Activated T-cell treated with anti-CD3 and anti-CD28 coated beads, Interleukin-2, amount 50 U/mL, for 72 hours (primary cell): ENCODE measurements at places on chromosomes 11 and 22. TPM values are rescaled to one million over a fixed set of nuclear protein-coding genes. Genes with fewer than 3 reads are reported as not detected.
A peak's percentile ranks its signal among the peaks of the same experiment; 100 is the strongest.

The ARHGAP1 gene
- total RNA-seq = 41.6 TPM

The SVIP gene
- 50.7 TPM for total RNA-seq

The TMEM9B gene
- total RNA-seq = 19.9 TPM

The NLRP14 gene
- total RNA-seq = 0.12 TPM

The CREB3L1 gene
- not detected for total RNA-seq

DNA sequence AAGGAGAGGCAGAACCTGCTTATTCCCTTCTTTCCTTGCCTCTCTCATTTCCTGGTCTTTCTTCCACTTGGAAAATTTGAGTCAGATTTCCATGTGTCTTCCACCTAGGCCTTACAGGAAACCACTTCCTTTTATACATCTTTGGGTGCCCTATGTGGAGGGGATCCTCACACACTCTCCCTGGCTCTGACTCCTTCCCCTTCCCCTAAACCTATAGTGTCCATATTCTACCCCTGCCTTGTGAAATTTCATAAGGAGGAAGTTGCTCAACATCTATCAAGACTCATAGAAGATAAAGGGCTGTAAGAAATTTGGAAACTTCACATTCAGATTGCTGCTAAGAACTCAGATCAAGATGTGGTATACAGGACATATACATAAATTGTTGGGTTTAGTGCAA lies 20.4 kb downstream of the TUG1 start:
- H3K36me3 ChIP-seq = peaks cover 3% of the 10 kb centered on the region
- no peaks in the 10 kb centered on the region for H3K4me1 ChIP-seq
- H3K27ac ChIP-seq = no peak overlapping the region

DNA sequence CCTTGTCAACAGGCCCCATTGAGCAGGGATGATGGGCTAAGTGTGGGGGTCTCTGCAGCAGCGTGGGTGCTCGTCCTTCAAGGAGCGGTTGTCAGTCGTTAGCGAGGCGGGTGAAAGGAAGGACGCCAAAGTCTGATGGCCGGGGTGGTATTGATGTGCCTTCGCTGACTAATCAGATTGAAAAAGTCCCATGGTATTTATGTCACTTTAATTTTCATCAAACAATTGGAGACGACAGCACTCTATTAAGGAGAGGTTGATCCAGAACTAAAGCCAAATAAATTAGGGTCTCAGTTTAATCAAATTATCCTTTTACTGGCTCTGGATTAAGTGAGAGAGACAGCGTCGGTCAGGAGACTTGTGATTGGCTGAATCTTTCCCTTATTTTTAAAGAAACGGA lies 9.6 kb downstream of the HTATIP2 start:
- H3K27me3 ChIP-seq = no peaks in the 10 kb centered on the region
- peaks cover 8% of the 10 kb centered on the region for H3K36me3 ChIP-seq
- H3K27ac ChIP-seq = peak overlapping the region; percentile 94

DNA sequence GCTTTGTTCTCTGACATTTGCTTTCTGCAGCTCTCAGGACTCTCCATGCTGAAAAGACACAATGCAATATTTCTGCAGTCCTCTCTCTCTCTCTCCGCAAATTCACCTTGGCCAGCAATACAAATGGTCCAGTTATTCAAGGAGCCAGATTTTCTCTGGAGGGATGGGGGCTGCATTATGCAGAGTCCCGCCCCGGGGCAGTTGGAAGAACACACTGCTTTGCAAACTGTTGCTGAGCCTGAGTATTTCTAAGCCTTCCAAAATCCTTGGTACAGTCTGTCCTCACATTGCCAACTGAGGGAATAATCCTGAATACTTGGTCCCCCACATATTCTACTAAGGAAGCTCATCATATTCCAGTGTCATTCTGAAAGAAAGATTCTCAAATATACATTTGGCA lies 94.3 kb upstream of the ZC3H12C start:
- no peak overlapping the region for H3K4me3 ChIP-seq
- no peak overlapping the region for H3K27ac ChIP-seq
- peaks cover 7% of the 10 kb centered on the region for H3K27me3 ChIP-seq
- H3K36me3 ChIP-seq = no peaks in the 10 kb centered on the region
- DNase-seq = no peak
- H3K4me1 ChIP-seq = no peaks in the 10 kb centered on the region

- H3K4me3 ChIP-seq = no peak overlapping the region
- H3K4me1 ChIP-seq = no peaks in the 10 kb centered on the region
- no peaks in the 10 kb centered on the region for H3K36me3 ChIP-seq
Observed at GRCh38 chr11:36700246-36700645, 102.2 kb upstream of the RAG2 start.

GRCh38 chr11:15886866-15887265 lies 469.5 kb downstream of the SOX6 start:
- no peak for DNase-seq
- no peaks in the 10 kb centered on the region for H3K36me3 ChIP-seq
- H3K27me3 ChIP-seq = no peaks in the 10 kb centered on the region
- H3K27ac ChIP-seq = no peak overlapping the region

DNA sequence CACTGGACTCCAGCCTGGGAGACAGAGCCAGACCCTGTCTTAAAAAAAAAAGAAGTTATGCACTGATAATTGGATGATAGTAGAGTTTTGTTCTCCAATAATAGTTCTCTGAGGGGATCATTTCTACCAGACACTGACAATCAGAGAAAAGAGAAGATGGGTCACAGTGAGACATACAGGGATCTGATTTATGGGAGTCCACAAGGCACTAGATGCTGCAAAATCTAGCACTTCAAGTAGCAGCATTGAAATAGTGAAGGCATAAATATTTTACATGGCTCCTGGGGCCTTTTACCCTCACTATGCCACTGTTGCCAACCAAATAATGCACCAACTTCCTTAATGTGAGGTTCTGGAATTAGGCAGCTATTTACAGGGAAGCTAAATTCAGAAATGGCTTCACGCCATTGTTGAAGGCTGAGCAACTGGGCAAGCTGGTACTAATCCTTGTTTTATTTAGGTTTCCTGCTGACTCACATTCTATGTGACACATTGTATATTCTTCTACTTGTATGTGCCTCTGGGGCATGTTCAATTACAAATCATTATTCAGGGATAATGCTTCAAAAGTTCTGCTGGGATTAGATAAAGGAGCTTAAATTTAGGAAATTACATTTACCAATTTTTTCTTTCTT lies 38.2 kb upstream of the ABTB2 start:
- peaks cover 31% of the 10 kb centered on the region for H3K27me3 ChIP-seq
- H3K4me1 ChIP-seq = no peaks in the 10 kb centered on the region
- H3K4me3 ChIP-seq = no peak overlapping the region
- H3K36me3 ChIP-seq = peaks cover 12% of the 10 kb centered on the region

DNA sequence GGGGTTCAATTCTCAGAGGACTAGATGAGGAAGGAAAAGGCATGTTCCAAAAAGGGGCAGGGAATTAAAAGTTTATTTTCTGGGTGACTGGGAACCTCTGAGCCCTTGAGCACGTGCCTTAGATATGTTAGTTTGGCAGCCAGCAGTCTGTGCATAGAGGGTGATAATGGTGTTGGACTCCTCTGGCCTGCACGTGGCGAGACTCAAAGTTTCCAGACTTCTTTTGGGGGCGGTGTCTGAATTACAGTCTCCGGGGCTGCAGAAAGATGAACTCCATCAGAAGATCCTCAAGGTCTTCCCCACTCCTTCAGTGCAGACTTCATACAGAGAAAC lies 861 bp upstream of the ZNRF3 start:
- no peak overlapping the region for H3K27ac ChIP-seq
- no peak for DNase-seq
- peaks cover 18% of the 10 kb centered on the region for H3K4me1 ChIP-seq
- H3K4me3 ChIP-seq = peak overlapping the region; percentile 74
- H3K36me3 ChIP-seq = no peaks in the 10 kb centered on the region

GRCh38 chr22:30002861-30003486 lies 77.3 kb upstream of the HORMAD2 start:
- H3K4me3 ChIP-seq = no peak overlapping the region
- peak overlapping the region; percentile 5 for H3K27ac ChIP-seq
- no peak for DNase-seq
- H3K4me1 ChIP-seq = peaks cover 14% of the 10 kb centered on the region
- H3K36me3 ChIP-seq = no peaks in the 10 kb centered on the region
- no peaks in the 10 kb centered on the region for H3K27me3 ChIP-seq

- peak overlapping the region; percentile 59 for H3K4me3 ChIP-seq
- no peaks in the 10 kb centered on the region for H3K27me3 ChIP-seq
- no peaks in the 10 kb centered on the region for H3K36me3 ChIP-seq
Observed at GRCh38 chr11:62081378-62082291, 42.2 kb upstream of the INCENP start.

- no peak for DNase-seq
- no peak overlapping the region for H3K4me3 ChIP-seq
- H3K4me1 ChIP-seq = peaks cover 53% of the 10 kb centered on the region
Observed at GRCh38 chr22:37624017-37624365, 15.4 kb downstream of the GGA1 start.

DNA sequence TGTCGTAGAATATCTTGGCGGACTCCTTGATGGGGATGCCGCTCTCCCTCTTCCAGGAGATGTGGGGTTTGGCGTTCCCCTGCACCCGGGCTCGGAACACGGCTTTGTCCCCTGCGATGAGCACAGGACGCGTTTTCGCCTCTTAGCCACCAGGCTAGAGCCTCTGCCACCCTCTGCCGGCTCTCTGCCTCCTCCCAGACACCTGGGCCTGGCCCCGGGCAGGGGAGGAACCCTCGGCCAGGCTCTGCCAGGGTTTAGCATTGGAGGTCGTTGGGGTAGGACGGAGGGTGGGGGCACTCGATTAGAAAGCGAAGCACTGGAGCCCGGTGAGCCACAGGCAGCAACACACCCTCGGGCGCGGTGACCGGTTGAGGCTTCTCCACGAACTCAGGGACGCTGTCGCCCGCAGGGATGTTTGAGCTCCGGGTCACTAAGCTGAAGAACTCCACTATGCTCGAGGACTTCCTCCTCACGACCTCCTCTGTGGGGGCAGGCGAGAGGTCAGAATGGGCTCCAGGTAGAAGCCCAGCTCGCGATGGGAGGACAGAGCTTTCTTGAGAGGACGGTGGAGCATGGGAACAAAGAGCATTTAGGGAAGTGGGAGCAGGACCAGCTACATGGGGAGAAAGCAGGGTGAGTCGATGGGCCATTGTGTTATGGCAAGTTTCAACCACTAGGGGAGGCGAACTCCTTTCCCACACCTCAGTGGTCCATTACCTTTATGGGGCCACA lies 4.3 kb downstream of the IGSF22 start:
- H3K36me3 ChIP-seq = no peaks in the 10 kb centered on the region
- no peak overlapping the region for H3K27ac ChIP-seq
- peaks cover 15% of the 10 kb centered on the region for H3K4me1 ChIP-seq
- peak; percentile 55 for DNase-seq

GRCh38 chr11:114034956-114035355 lies 24.6 kb upstream of the ZBTB16 start:
- no peaks in the 10 kb centered on the region for H3K27me3 ChIP-seq
- H3K4me3 ChIP-seq = no peak overlapping the region
- no peaks in the 10 kb centered on the region for H3K4me1 ChIP-seq
- DNase-seq = no peak

DNA sequence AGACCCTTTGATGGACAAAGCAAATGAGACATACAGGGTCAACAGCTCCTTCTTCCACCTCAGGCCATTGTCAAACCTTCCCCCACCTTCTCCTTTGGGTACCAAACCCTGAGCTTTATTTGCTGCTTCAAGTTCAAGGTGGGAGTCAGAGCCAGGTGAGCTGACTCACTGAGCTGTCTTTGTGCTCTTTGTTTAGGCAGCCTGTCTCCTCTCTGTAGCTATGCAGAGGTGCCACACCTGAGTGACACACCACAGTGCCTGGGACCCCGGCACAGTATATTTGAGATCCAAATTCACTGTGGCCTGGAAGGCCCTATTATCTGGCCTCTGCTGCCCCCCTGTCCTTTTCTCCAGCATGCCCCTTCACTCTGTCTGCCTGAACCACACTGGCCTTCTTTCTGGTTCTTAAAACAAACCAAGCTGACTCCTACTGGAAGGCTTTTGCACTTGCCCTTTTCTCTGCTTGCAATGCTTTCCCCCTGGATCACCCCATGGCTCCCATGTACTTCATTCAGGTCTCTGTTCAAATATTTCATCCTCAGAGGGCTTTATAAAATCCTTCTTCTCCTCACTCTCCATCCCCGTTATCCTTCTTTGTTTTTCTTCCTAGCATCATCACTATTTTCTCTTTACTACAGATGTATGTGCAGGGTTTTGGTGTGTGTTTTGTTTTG lies 16.1 kb downstream of the LMO2 start:
- no peak overlapping the region for H3K4me3 ChIP-seq
- DNase-seq = no peak
- peaks cover 78% of the 10 kb centered on the region for H3K27me3 ChIP-seq

- peak overlapping the region; percentile 99 for H3K4me3 ChIP-seq
- no peaks in the 10 kb centered on the region for H3K27me3 ChIP-seq
- H3K4me1 ChIP-seq = peaks cover 45% of the 10 kb centered on the region
- no peak overlapping the region for H3K27ac ChIP-seq
- peaks cover 5% of the 10 kb centered on the region for H3K36me3 ChIP-seq
- peak; percentile 37 for DNase-seq
Observed at GRCh38 chr11:62588966-62589637, 2.2 kb downstream of the TUT1 start.

DNA sequence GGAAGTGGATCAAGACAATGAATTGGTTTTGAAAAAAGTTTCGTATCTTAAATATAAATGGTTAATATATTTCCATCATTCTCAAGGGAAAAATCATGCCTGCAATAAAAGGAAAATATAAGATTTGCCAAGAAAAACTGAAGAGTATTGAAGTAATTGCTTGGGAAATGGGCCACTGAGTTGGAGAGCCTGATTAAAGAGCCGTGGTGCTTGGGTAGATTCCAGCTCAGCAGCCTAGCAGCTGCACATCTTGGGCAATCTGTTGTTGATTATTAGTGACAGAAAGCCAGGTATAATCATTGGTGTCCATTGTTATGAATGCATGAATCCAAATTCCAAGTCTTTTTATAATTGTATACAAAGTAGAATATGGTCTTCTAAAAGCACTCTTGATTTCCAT lies 800.9 kb upstream of the CHORDC1 start:
- no peak for DNase-seq
- H3K4me3 ChIP-seq = no peak overlapping the region
- no peaks in the 10 kb centered on the region for H3K27me3 ChIP-seq
- no peak overlapping the region for H3K27ac ChIP-seq
- no peaks in the 10 kb centered on the region for H3K36me3 ChIP-seq
- H3K4me1 ChIP-seq = no peaks in the 10 kb centered on the region

GRCh38 chr11:27509908-27510307 lies 3.3 kb upstream of the LIN7C start:
- H3K27ac ChIP-seq = no peak overlapping the region
- H3K4me3 ChIP-seq = no peak overlapping the region
- no peaks in the 10 kb centered on the region for H3K27me3 ChIP-seq
- no peak for DNase-seq
- peaks cover 24% of the 10 kb centered on the region for H3K4me1 ChIP-seq

GRCh38 chr11:86141727-86142126 lies 72.8 kb upstream of the PICALM start:
- peak overlapping the region; percentile 7 for H3K27ac ChIP-seq
- H3K27me3 ChIP-seq = peaks cover under 1% of the 10 kb centered on the region
- no peaks in the 10 kb centered on the region for H3K36me3 ChIP-seq
- DNase-seq = no peak
- peaks cover 71% of the 10 kb centered on the region for H3K4me1 ChIP-seq

- no peak overlapping the region for H3K4me3 ChIP-seq
- H3K36me3 ChIP-seq = no peaks in the 10 kb centered on the region
- peaks cover 5% of the 10 kb centered on the region for H3K4me1 ChIP-seq
- DNase-seq = peak; percentile 35
- peaks cover 26% of the 10 kb centered on the region for H3K27me3 ChIP-seq
Observed at GRCh38 chr11:45332276-45332934, 46.3 kb upstream of the SYT13 start.

- H3K36me3 ChIP-seq = no peaks in the 10 kb centered on the region
- no peak for DNase-seq
- H3K4me1 ChIP-seq = no peaks in the 10 kb centered on the region
- H3K27ac ChIP-seq = no peak overlapping the region
Observed at GRCh38 chr11:16357775-16358174, 1.4 kb upstream of the SOX6 start.

- H3K4me1 ChIP-seq = no peaks in the 10 kb centered on the region
- H3K27me3 ChIP-seq = no peaks in the 10 kb centered on the region
- H3K36me3 ChIP-seq = no peaks in the 10 kb centered on the region
- H3K4me3 ChIP-seq = no peak overlapping the region
Observed at GRCh38 chr11:113124578-113124977, 163.4 kb downstream of the NCAM1 start.
